ENCODE measurements at places on chromosomes 1 and 21.

- DNase-seq: no peak
Observed at GRCh38 chr1:2381741-2382620, 9.4 kb downstream of the MORN1 start.

DNA sequence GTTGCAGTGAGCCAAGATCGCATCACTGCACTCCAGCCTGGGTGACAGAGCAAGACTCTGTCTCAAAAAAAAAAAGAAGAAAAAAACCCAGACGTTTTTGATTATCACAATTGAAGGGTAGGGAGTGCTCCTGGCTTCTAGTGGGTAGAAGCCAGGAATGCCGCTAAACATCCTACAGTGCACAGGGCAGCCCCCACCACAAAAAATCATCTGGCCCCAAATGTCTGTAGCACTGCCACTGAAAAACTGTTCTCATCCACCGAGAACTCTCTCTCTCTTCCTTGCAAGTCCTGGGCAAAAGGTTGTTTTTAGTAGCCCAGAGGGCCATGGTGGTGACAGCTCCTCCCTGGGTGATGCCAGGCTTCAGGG lies 35.6 kb upstream of the GPR157 start:
- DNase-seq: no peak

DNA sequence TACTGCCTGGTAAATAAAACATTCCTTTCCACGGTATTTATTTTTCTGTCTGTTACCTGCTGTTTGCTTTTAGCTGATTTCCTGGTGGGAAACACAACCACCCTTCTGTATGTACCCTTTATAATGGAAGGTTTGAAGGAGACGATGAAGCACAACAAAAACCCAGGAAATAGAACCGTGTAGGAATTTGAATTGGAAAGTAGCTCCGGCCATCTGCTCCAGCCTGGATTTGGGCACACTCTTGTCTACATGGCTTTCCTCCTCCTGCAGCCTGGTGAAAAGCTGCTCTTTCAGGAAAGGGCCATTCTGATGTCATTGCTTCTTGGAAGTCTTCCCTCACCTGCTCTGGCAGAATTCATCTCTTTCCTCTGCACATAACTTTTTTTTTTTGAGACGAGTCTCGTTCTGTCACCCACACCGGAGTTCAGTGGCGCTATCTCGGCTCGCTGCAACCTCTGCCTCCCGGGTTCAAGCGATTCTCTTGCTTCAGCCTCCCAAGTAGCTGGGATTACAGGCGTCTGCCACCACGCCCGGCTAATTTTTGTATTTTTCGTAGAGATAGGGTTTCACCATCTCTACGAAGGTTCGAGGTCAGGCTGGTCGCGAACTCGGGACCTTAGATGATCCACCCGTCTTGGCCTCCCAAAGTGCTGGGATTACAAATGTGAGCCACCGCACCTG lies 2.7 kb downstream of the AK4 start:
- DNase-seq: no peak

DNA sequence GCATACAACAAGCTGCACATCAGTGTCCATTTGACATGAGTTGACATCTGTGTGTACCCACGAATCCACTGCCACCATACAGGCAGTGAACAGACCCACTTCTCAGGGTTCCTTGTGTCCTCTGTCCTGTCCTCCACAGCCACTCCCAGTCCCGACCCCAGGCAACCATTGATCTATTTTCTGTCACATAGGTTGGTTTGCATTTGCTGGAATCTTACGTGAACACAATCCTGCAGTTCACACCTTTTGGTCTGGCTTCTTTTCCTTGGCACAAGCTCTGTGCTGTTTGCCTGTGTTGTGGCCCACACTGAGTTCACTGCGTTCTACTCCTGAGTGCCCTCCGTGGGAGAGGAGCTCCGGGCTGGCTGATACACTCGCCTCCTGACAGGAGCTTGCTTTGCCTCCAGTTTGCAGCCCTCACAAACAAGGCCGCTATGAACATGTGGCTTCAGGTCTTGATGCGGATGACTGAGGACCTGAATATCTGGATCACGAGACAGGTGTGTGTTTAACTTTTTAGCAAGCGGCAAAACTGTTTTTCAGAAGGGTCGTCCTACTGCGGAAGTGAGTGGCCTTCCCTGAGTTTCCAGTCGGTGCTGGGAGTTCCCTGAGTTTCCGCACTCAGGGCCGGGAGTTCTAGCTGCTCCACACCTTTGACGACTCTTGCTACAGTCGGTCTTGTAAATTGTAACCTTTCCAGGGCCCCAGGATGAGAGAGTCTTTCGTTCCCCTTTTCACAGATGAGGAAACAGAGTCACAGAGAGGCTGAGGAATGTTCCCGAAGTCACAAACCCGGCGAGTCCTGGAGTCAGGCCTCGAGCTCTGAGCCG lies 13.0 kb upstream of the COL18A1 start:
- no peak for DNase-seq

- no peak for DNase-seq
Observed at GRCh38 chr1:29237852-29238619, 1.7 kb downstream of the PTPRU start.

- DNase-seq: no peak
Observed at GRCh38 chr1:206716159-206716869, 31.6 kb downstream of the MAPKAPK2 start.

GRCh38 chr1:177206831-177207355 lies 36.1 kb downstream of the BRINP2 start:
- no peak for DNase-seq

DNA sequence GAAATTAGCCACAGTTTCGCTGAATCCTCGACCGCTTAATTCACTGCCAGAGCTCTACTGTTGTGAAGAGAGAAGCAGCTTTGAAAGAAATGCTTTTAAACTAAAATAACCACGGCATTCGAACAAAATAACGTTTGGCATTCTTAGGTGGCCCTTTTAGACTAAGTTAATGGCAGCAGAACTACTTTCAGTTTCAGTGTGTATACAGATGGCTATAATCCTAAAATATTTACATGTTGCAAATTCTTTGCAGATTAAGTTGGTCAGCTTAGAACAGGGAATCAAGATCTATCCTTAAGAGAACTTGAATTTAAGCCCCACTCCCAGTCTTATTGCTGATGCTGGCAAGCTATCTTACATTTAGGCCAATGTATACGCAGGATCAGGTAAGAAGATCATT lies 62.7 kb downstream of the ADSS2 start:
- DNase-seq: no peak

- DNase-seq: no peak
Observed at GRCh38 chr1:73056826-73057225, 774.5 kb upstream of the NEGR1 start.

DNA sequence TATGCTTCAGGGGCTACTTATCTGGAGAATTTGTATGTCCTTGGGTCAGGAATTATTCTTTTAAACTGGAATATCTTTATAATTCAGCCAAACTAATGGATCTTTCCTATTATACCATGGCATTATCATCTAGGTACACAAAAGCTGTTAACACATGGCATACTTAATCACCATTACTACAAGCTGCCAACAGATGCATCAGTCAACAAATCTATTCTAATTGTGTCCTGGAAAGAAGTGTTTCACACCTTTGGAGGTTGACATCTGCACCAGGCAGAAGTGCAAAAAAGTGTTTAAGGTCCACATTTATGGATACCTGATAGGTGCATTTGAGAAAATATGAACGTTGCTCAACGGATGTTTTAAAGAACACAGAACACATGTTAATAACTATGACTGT lies 470.2 kb upstream of the ADGRL2 start:
- no peak for DNase-seq

DNA sequence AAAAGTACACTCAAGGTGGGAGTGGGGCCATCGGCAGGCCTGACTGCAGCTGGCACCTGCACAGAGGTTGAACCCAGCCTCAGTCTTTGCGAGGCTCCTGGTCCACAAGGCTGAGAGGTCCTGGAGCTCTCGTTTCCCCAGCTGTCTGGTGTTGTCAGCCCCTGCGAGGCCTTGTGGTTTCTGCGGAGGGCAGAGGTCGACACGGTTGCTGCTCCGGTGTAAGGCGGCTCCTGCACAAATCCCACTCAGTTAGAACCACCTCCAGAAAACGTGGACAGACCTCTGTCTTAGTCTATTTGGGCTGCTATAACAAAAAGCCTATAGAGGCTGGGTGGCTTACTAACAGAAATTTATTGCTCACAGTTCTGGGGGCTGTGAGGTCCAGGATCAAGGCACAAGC lies 5.8 kb downstream of the KIAA1614 start:
- no peak for DNase-seq

DNA sequence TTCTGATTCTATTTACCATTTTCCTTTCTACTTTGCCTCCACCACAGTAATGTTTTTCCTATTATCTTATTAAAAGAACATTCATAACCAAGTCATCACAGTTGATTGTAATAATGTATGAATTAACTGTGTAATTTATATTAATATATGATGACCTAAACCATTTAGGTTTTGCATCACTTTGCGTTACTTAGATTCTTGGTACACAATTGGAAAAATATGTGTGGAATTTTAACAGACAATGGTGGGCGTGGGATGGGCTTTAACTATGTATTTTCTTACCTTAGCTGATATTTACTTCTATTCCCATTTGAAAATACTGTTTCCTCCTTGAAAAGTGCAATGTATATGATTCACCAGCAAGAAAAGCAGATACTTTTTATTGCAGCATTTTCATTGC lies 3.6 kb downstream of the KRTAP21-3 start:
- no peak for DNase-seq

- DNase-seq: no peak
Observed at GRCh38 chr1:106889059-106889458, 167.4 kb upstream of the PRMT6 start.

- no peak for DNase-seq
Observed at GRCh38 chr1:106680216-106680615, 376.3 kb upstream of the PRMT6 start.

GRCh38 chr1:27545876-27546275 lies 55.9 kb upstream of the WASF2 start:
- DNase-seq: no peak

GRCh38 chr1:23801876-23802275 lies 1.3 kb upstream of the GALE start:
- no peak for DNase-seq

GRCh38 chr1:216553040-216553439 lies 129.8 kb upstream of the USH2A start:
- DNase-seq: no peak

DNA sequence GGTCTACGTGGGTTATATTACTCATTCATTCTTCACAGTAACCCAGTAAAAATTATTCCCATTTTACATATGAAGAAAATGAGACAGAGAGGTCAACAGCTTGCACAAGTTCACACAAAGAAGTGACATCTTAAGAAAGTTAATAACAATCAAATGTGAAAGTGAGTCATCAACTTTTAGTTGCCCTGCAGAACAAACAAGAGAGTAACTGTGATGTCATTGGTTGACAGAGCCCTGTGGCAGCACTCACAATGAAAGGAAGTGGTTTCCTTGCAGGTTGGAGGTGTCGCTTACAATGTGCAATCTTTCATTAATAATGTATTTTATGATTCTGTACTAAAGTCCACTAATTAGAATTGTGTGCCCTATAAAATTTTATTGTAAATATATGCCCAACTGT lies 369.6 kb downstream of the RYR2 start:
- no peak for DNase-seq

Data from NCI-H1436 treated with DMSO at 0.1 percent for 48 hours (cell line).